ENCODE measurements at places on chromosomes 5 and 9. TPM values are rescaled to one million over a fixed set of nuclear protein-coding genes. Genes with fewer than 3 reads are reported as not detected.

- DNase-seq, result peak; percentile 83
Observed at GRCh38 chr9:124553738-124554137, 46.5 kb upstream of the NR5A1 start.

GRCh38 chr5:168269937-168270330 is 21.5 kb upstream of the WWC1 start:
- DNase-seq, result no peak

Gene PDE6A
- total RNA-seq, result not detected

Gene ADAMTSL1
- total RNA-seq, result 49.5 TPM

DNA sequence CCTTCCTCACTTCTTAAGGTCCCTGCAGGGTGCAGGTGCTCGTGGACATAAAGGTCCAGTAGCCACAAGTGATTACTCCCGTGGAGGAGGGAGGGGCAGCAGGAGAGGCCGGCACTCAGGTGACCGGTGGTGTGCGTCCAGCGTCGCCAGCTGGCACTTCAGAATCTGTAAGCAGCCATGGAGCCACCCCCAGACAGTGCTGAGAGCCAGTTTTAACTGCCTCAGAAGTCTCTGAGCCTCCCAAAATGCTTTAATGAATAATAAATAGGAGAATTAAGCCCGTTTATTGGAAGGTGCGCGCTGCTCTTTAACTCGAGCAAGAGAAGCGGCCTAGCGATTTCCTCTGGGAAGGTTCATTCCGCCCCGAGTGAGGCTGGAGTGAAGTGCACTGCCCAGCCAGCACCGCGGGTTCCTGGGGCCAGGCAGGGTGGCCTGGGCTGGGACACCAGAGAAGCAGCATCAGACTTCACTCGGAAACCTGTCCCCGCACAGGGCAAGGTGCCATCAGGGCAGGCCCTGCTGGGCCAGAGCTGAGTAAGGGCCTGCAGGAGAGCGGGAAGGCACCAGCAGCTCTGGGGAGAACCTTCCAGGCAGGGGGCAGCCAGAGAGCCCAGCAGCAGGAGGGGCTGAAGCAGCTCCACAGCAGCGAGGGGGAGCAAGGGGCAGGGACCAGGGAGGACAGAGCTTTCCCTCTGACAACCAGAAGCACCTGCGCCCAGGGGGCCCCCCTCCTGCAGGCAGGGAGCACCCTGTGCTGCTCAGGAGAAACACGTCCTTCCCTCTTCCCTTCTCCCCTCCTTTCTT is 61.2 kb downstream of the VAV2 start:
- DNase-seq, result no peak

Gene SLC24A2
- not detected for total RNA-seq

GRCh38 chr5:174998131-174998730 is 273.8 kb downstream of the MSX2 start:
- DNase-seq, result no peak

Gene PCDHGC3
- total RNA-seq, result 142 TPM

GRCh38 chr9:135213566-135213965 is 126.1 kb downstream of the OLFM1 start:
- DNase-seq, result no peak
